ENCODE measurements at places on chromosomes 1 and 21.

DNA sequence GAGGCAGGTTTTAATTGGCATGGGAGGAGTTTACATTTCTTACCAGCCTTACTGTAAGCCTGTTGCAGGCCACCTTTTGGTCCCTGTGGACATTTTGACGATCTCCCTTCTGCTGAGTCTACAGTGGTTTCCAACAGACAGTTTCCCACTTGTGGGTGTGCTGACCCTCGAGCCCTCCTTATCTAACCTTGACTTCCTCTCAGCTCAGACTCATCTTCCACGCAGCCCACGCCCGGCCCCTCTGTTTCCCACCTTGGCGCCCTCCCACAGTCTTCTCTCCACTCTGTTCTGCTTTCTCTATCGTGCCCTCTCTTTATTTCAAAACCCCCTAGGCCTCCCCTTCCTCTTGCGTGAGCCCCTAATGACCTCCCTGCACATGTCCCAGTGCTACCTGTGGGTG lies 6.1 kb upstream of the ARL8A start:
- no peak for DNase-seq
- H3K4me1 ChIP-seq: no peaks in the 10 kb centered on the region
- no peak overlapping the region for H3K4me3 ChIP-seq
- H3K27me3 ChIP-seq: no peaks in the 10 kb centered on the region

- DNase-seq: no peak
- H3K36me3 ChIP-seq: no peaks in the 10 kb centered on the region
- H3K27ac ChIP-seq: no peak overlapping the region
- peaks cover 41% of the 10 kb centered on the region for H3K4me1 ChIP-seq
- H3K27me3 ChIP-seq: no peaks in the 10 kb centered on the region
Observed at GRCh38 chr1:109789551-109790180, 25.9 kb upstream of the EPS8L3 start.

DNA sequence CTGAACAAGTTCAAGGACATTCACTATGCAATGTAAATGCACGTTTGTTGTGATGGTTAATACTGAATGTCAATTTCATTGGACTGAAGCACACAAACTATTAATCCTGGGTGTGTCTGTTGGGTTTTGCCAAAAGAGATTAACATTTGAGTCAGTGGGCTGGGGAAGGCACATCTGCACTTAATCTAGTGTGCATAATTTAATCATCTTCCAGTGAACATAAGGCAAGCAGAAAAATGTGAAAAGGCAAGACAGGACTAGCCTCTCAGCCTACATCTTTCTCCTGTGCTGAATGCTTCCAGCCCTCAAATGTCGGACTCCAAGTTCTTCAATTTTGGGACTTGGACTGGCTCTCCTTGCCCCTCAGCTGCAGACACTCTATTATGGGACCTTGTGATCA lies 40.1 kb downstream of the PRPF38A start:
- H3K4me1 ChIP-seq: no peaks in the 10 kb centered on the region
- no peak for DNase-seq
- H3K4me3 ChIP-seq: no peak overlapping the region
- H3K36me3 ChIP-seq: peaks cover 44% of the 10 kb centered on the region
- H3K27me3 ChIP-seq: no peaks in the 10 kb centered on the region
- no peak overlapping the region for H3K27ac ChIP-seq

- H3K27me3 ChIP-seq: no peaks in the 10 kb centered on the region
- H3K4me3 ChIP-seq: peak overlapping the region; percentile 82
- H3K36me3 ChIP-seq: peaks cover 24% of the 10 kb centered on the region
- DNase-seq: no peak
- no peak overlapping the region for H3K27ac ChIP-seq
- H3K4me1 ChIP-seq: peaks cover 3% of the 10 kb centered on the region
Observed at GRCh38 chr1:236604905-236605806, 840 bp upstream of the HEATR1 start.

DNA sequence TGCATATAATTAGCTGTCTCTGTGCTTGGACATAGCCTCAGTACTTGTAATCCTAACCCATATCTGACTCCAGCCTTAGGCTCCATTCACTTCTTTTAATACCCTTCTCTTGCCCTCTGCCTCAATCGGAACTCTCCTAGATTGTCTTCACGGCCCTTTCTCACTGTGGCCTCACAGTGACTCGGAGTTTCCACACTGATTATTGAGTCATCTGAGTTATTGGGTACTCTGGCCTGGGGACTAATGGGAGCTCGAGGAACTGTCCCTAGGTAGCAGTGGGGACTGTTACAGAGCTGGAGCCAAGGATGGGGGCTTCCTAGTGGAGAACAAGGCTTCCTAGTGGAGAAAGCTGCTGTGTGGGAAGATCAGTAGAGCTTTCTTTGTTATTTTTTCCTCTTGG lies 17.0 kb downstream of the TRAF5 start:
- H3K4me1 ChIP-seq: no peaks in the 10 kb centered on the region
- H3K36me3 ChIP-seq: no peaks in the 10 kb centered on the region
- no peak overlapping the region for H3K27ac ChIP-seq

- no peak for DNase-seq
- no peaks in the 10 kb centered on the region for H3K36me3 ChIP-seq
- no peak overlapping the region for H3K27ac ChIP-seq
- H3K4me1 ChIP-seq: no peaks in the 10 kb centered on the region
- H3K27me3 ChIP-seq: no peaks in the 10 kb centered on the region
Observed at GRCh38 chr1:226414098-226414698, 6.3 kb upstream of the PARP1 start.

DNA sequence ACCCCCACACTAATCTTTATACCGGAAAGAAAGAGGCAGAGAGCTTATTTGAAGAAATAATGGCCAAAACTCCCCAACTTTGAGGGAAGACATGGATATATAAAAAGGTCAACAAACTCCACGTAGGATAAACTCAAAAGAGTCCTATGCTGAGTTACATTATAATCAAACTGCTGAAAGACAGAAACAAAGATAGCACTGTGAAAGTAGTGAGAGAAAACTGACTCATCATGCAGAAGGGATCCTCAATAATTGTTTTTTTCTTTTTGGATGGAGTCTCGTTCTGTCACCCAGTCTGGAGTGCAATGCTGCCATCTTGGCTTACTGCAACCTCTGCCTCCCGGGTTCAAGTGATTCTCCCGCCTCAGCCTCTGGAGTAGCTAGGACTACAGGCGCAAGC lies 48.5 kb upstream of the TTC39A start:
- no peak overlapping the region for H3K27ac ChIP-seq
- peaks cover 14% of the 10 kb centered on the region for H3K36me3 ChIP-seq
- no peak overlapping the region for H3K4me3 ChIP-seq
- H3K4me1 ChIP-seq: no peaks in the 10 kb centered on the region

DNA sequence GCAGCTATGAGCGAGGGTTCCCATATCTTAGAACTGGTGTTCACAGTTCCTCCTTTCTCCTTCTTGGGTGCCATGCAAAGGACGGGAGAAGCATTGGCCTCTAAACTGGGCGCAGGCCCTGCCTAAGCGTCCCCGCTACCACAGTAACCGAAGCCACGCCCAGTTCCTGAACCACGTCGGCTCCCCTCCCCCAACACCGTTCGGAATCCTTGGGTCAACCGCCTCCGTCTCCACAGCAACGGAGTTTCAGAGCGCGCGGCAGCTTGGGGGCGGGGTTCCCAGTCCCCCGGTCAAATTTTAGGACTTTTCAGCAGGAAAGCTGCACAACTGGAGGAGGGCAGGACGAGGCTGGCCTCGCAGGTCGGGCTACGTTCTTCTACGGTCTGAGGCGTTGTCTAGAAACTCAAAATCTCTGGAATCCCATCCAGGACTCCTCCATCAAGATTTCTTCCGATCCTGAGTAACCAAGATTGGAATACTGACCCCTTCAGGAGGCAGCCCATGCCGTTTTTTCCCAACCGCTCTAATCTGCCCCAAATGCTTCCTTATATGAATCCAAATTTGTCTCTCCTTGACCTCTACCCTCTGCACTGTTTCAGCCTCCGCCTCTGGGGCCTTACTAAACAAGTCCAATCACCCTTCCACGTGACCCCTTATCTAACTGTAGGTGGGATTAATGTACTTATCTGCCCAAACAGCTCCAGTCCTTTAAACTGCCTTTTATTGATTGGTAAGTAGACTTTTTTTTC lies at the start of gene SPAG17:
Gene SPAG17 (minus strand): TSS at position 145 of the 749 bp plus-strand sequence. CDS start 71 bp downstream, at position 74.
- no peaks in the 10 kb centered on the region for H3K27me3 ChIP-seq
- peak within 1 kb of the TSS; percentile 21 for H3K4me3 ChIP-seq
- H3K36me3 ChIP-seq: no peaks in the 10 kb centered on the region
- H3K27ac ChIP-seq: no peak within 1 kb of the TSS

- H3K27me3 ChIP-seq: no peaks in the 10 kb centered on the region
- H3K4me3 ChIP-seq: no peak overlapping the region
- no peaks in the 10 kb centered on the region for H3K36me3 ChIP-seq
- DNase-seq: no peak
- peaks cover 9% of the 10 kb centered on the region for H3K4me1 ChIP-seq
Observed at GRCh38 chr1:239815074-239815473, 276.6 kb upstream of the FMN2 start.

- DNase-seq: no peak
- no peak overlapping the region for H3K4me3 ChIP-seq
- H3K4me1 ChIP-seq: peaks cover 11% of the 10 kb centered on the region
- no peaks in the 10 kb centered on the region for H3K27me3 ChIP-seq
- no peak overlapping the region for H3K27ac ChIP-seq
Observed at GRCh38 chr1:183845681-183846080, 40.8 kb downstream of the RGL1 start.

DNA sequence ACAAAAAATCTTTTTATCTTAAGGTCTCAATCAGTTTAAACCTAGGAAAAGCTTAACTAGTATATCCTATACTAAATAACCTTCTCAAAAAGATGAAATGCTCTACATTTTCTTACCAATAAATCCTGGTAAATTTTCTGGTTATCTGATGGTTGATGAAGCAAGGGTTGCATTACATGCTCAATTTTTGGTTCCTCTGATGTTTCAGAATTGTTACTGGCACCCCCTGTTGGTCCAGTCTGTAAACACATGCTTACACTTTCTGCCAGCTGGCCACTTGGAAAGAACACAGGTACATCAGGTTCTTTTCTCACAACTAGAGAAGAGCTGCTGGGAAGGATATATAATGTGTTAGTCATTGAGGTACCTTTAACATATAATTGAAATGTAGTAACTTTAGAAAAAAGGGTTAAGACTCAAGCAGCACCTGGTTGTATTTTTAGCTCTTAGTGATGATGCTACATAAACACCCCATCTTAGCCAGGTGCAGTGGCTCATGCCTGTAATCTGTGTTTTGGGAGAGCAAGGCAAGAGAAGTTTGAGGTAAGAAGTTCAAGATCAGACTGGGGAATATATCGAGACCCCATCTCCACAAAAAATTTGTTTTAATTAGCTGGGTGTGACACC lies 30.9 kb upstream of the TAL1 start:
- H3K36me3 ChIP-seq: peaks cover 79% of the 10 kb centered on the region
- no peaks in the 10 kb centered on the region for H3K4me1 ChIP-seq
- H3K4me3 ChIP-seq: no peak overlapping the region
- H3K27ac ChIP-seq: no peak overlapping the region
- no peak for DNase-seq

DNA sequence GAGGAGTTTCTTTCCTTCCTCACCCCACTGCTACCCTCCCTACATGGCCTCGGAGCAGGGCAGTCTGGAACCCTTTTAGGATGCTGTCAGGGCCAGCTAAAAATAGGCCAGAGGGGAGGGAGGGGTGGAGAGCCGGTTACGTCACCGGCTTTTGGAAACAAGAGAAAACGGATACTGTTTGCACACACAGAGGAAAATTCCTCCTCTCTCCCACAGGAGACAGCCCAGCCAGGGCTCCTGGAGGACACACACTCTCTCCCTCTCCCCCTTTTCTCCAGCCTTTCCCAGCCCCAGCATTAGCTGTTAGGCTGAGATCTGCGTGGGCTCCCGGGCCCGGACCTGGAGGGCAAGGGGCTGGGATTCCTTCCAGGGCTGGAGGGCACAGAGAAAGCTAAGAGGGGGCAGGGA lies 20.0 kb upstream of the ALDH4A1 start:
- H3K4me3 ChIP-seq: no peak overlapping the region
- peaks cover 40% of the 10 kb centered on the region for H3K36me3 ChIP-seq
- no peak for DNase-seq
- no peaks in the 10 kb centered on the region for H3K27me3 ChIP-seq
- H3K27ac ChIP-seq: peak overlapping the region; percentile 73

- no peak overlapping the region for H3K27ac ChIP-seq
- H3K27me3 ChIP-seq: no peaks in the 10 kb centered on the region
- no peaks in the 10 kb centered on the region for H3K4me1 ChIP-seq
- DNase-seq: no peak
- H3K36me3 ChIP-seq: no peaks in the 10 kb centered on the region
Observed at GRCh38 chr21:42254651-42255601, 36.0 kb downstream of the ABCG1 start.

- DNase-seq: no peak
- H3K4me3 ChIP-seq: no peak overlapping the region
- H3K36me3 ChIP-seq: 0 out of 2 replicates have a peak, but pooled peaks cover 8% of the 10 kb centered on the region
- peaks cover 12% of the 10 kb centered on the region for H3K4me1 ChIP-seq
- H3K27ac ChIP-seq: peak overlapping the region; percentile 31
Observed at GRCh38 chr1:178417858-178418257, 78.9 kb downstream of the CLEC20A start.

- H3K4me1 ChIP-seq: no peaks in the 10 kb centered on the region
- no peak overlapping the region for H3K4me3 ChIP-seq
- H3K27me3 ChIP-seq: no peaks in the 10 kb centered on the region
- H3K36me3 ChIP-seq: no peaks in the 10 kb centered on the region
- no peak for DNase-seq
- no peak overlapping the region for H3K27ac ChIP-seq
Observed at GRCh38 chr1:34037109-34037508, 127.9 kb downstream of the CSMD2 start.

GRCh38 chr1:41919764-41920397 lies 1.2 kb upstream of the HIVEP3 start:
- peaks cover 26% of the 10 kb centered on the region for H3K4me1 ChIP-seq
- no peaks in the 10 kb centered on the region for H3K27me3 ChIP-seq
- peak overlapping the region; percentile 43 for H3K27ac ChIP-seq
- no peak for DNase-seq

DNA sequence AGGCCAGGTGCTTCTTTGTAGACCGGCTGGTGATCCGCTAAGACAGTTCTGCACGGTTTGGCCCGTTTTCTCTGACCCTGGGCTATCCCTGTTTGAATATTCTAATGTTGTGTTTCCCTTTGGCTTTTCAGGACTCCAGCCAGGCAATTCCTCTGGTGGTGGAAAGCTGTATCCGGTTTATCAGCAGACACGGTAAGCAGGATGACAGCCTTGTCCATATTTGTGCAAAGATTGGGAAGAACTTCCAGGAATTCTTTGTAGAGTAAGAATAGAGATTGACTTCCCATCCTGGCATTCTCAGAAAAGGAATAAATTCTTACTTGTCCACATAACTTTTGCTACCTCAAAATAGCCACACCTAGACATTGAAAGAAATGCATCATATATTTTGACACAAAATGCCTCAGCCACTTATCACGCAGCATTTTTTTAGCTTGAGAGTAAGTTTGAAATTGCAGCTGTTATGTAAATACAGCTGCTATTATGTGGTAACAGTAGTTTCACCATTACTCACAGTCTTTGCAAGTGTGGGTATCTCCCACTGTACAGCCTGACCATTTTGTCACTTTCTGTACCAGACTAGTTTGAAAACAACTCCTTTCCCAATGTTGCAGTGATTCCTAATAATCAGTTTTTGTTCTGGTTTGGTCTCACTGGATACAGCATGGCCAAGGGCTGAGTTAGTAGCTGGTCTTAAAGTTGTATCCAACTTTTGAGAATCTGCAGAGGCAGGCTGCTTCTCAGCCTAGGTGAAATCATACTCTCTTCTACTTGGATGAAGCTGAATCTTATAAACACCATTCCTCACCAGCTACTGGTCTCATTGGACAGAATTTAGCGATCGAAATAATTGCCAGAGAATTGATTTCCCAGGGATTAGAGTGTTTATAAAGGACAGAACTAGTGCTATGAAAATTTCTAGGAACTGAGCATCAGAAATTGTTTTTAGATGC lies 40.0 kb upstream of the IKBKE start:
- no peaks in the 10 kb centered on the region for H3K27me3 ChIP-seq
- H3K36me3 ChIP-seq: peaks cover 36% of the 10 kb centered on the region
- H3K27ac ChIP-seq: peak overlapping the region; percentile 70
- H3K4me1 ChIP-seq: peaks cover 10% of the 10 kb centered on the region
- H3K4me3 ChIP-seq: no peak overlapping the region

Measured in RWPE2 (cell line).